Activated naive CD8-positive, alpha-beta T cell treated with anti-CD3 and anti-CD28 coated beads for 36 hours (primary cell): ENCODE measurements at places on chromosomes 12 and 14. TPM values are rescaled to one million over a fixed set of nuclear protein-coding genes. Genes with fewer than 3 reads are reported as not detected.
A peak's percentile ranks its signal among the peaks of the same experiment; 100 is the strongest.

- no peak for DNase-seq
- H3K4me3 ChIP-seq, result no peak overlapping the region
- peaks cover 6% of the 10 kb centered on the region for H3K4me1 ChIP-seq
- H3K27me3 ChIP-seq, result no peaks in the 10 kb centered on the region
Observed at GRCh38 chr12:111469401-111469800, 63.7 kb downstream of the SH2B3 start.

GRCh38 chr12:62643486-62643885, 176.9 kb downstream of the MON2 start:
- H3K4me1 ChIP-seq, result peaks cover 21% of the 10 kb centered on the region
- no peak overlapping the region for H3K4me3 ChIP-seq
- DNase-seq, result no peak

DNA sequence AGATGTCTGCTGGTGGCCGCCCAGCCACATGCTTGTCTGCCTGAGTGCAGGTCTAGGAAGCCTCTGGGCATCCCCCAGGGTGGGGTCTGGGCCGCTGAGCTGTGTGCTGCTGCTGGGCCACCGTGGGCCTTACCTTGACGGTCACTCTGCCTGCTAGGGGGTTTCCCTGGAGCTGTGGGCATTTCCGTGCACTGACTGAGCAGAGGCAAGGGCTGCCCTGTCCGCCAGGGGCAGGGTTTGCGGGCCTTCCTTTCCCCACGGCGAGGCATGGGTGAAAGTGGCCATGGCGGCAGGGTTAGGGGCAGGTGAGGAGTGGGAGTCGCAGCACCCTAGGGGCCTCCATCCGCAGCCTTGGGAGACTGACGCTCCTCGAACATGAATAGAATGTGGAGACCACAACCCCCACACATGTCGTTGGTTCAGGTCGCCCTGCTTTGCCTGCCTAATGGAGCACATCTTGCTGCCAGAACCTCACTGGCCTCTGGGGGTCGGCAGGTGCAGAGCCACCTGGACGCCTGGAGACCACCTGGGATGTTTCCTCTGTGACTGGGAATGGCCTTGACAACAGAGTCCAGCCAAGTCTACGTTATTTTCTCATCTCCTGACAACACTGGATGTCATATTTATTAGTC, 2.5 kb downstream of the ZBTB42 start:
- DNase-seq, result no peak
- H3K27me3 ChIP-seq, result peaks cover 6% of the 10 kb centered on the region
- H3K4me1 ChIP-seq, result peaks cover 12% of the 10 kb centered on the region
- H3K27ac ChIP-seq, result no peak overlapping the region

GRCh38 chr12:124323771-124324530, 29.1 kb downstream of the RFLNA start:
- no peak for DNase-seq
- H3K27ac ChIP-seq, result no peak overlapping the region
- H3K4me1 ChIP-seq, result no peaks in the 10 kb centered on the region

DNA sequence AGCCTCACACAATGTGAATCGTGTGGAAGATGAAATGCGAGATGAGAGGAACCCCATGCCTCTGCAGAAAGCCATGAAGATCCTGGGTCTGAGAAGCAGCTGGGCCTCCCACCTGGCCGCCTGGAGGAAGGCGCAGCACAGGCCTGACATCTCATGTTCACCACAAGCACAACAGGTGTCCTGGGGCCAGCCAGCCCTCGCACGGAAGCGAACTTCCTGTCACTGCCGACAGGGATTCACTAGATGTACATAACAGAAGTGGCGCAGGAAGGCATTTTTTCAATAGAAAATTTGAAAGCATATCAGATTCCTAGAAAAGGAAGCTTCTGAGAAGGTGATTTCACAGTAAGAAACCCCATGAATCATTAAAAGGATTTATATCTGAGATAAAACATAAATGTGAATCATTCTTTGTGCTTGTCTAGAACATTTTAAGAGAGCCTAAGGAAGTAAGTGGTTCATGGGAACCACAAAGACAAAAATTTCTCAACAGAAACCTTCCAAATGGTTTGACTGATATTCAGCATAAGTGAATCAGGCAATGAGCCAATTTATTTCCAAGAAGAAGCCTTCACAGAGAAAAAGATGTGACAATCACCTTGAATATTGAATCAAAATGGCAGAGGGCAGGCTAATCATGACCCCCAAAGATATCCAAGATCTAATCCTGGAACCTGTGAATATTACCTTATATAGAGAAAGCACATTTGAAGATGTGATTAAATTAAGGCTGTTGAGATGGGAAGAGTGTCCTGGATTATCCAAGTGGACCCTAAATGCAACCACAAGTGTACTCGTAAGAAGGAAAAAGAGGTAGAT, 311.9 kb downstream of the DUSP6 start:
- H3K4me3 ChIP-seq, result peak overlapping the region; percentile 6
- peaks cover 31% of the 10 kb centered on the region for H3K36me3 ChIP-seq
- H3K27ac ChIP-seq, result peak overlapping the region; percentile 99
- peaks cover 51% of the 10 kb centered on the region for H3K4me1 ChIP-seq
- H3K27me3 ChIP-seq, result peaks cover 5% of the 10 kb centered on the region
- DNase-seq, result peak; percentile 87

DNA sequence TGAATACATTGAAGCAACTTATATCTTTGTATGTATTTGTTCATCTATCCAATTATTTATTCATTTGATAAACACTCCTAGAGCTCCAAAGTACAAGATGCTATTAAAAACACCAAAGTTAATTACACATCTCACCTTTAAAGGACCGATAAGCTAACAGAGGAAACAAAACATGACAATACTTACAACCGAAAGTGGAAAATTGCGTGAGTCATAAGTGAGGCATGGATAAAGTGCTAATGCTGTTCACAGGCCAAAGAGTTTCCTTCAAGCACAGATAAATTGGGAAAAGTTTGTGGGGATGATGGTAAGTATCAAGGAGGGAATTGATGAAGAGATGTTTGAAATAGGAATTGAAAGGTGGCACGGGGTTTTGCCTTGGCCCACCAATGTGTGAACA, 172.8 kb upstream of the KITLG start:
- no peaks in the 10 kb centered on the region for H3K27me3 ChIP-seq
- no peaks in the 10 kb centered on the region for H3K4me1 ChIP-seq
- DNase-seq, result no peak
- H3K36me3 ChIP-seq, result no peaks in the 10 kb centered on the region

DNA sequence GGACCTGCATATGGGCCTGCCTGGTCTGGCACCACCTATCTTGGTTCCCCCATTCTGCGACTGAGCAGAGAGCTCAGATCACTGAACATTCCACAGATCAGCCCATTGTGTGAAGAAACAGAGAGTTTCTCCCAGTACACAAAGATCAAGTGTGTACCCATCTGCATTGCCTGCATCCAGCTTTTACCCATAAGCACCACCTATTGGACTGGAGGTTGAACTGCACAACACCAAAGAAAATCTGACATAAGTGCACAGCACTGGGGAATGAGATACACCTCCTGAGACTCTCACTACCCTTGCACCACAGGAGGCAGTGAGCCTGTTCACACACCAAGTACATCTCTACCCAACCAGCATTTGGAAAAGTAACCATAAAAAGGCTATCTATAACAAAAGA, 362.6 kb upstream of the CLEC14A start:
- H3K4me1 ChIP-seq, result no peaks in the 10 kb centered on the region
- DNase-seq, result no peak
- H3K4me3 ChIP-seq, result no peak overlapping the region
- H3K27me3 ChIP-seq, result no peaks in the 10 kb centered on the region
- no peak overlapping the region for H3K27ac ChIP-seq

GRCh38 chr14:59177262-59177661, 11.2 kb upstream of the DAAM1 start:
- H3K27ac ChIP-seq, result no peak overlapping the region
- H3K36me3 ChIP-seq, result no peaks in the 10 kb centered on the region
- peaks cover 13% of the 10 kb centered on the region for H3K27me3 ChIP-seq
- H3K4me1 ChIP-seq, result no peaks in the 10 kb centered on the region
- no peak overlapping the region for H3K4me3 ChIP-seq

DNA sequence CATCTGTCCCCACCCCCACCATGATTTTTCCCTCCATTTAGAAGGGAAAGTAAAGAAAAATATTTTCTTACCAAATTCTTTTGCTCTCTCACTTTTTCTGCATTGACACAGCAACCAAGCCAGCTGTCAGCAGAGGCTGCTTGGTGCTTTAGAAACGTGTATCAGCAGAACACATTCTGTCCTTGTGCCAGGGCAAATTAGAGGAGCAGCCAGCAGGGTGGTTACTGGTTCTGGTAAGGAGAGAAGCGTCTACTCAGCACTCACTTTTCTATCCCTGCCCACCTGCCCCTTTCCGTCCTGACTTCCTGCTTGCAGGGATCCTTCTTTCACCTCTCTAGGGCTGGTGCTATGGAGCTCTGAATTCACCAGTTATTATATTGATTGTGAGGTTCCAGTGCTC, 327.5 kb upstream of the PDE3A start:
- no peak overlapping the region for H3K27ac ChIP-seq
- DNase-seq, result no peak
- H3K36me3 ChIP-seq, result no peaks in the 10 kb centered on the region
- H3K27me3 ChIP-seq, result no peaks in the 10 kb centered on the region
- no peaks in the 10 kb centered on the region for H3K4me1 ChIP-seq

GRCh38 chr14:103634156-103634555, 5.1 kb downstream of the KLC1 start:
- H3K4me3 ChIP-seq, result no peak overlapping the region
- H3K27me3 ChIP-seq, result no peaks in the 10 kb centered on the region
- no peak for DNase-seq
- peaks cover 17% of the 10 kb centered on the region for H3K36me3 ChIP-seq

DNA sequence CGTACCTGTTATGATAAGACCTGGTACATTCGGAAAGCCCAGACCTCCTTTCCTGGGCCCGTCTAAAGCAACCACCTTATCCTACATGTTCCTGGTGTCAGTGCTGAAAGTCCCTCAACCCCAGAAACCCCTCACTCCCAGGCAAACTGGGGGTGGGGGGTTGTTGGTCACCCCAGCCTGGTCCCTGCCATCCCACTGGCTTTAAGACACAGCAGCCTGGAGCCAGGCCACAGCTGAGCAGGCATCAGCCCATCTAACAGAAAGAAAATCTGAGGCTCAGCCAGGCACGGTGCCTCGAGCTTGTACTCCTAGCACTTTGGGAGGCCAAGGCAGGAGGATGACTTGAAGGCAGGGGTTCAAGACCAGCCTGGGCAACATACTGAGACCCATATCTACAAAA, 4.5 kb downstream of the SELPLG start:
- peaks cover 38% of the 10 kb centered on the region for H3K36me3 ChIP-seq
- no peak for DNase-seq

DNA sequence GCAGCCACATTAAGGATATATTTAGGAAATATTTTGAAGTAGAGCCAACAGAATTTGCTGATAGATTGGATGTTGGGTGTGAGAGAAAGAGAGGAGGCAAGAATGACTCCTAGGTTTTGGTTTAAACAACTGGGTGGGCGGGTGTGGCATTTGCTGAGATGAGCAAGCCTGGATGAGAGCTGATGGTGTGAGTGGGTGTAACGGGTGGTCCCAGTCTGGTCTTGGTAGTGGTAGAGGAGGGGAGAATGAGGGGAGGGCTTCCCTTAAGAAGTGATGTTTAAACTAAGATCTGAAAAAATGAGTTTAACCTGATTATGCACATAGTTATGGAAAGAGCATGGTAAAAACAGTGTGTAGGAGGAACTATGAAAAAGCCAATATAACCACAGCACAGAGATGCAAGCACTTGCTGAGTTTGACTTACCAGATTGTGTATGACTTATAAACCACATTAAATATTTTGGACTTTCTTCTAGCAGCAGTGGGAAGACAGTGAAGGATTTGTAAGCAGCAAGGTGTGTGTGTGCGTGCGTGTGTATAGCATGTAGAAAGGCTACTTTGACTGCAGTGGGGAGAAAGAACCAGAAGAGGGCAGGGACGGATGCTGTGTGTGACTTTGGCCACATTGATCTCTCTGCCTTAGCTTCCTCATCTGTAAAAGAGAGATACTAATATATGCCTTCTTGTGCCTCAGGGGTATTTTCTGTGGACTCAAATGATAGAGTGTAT, 139.7 kb downstream of the PRIMA1 start:
- no peaks in the 10 kb centered on the region for H3K36me3 ChIP-seq
- no peak overlapping the region for H3K4me3 ChIP-seq
- peaks cover 41% of the 10 kb centered on the region for H3K27me3 ChIP-seq
- peak overlapping the region; percentile 44 for H3K27ac ChIP-seq

DNA sequence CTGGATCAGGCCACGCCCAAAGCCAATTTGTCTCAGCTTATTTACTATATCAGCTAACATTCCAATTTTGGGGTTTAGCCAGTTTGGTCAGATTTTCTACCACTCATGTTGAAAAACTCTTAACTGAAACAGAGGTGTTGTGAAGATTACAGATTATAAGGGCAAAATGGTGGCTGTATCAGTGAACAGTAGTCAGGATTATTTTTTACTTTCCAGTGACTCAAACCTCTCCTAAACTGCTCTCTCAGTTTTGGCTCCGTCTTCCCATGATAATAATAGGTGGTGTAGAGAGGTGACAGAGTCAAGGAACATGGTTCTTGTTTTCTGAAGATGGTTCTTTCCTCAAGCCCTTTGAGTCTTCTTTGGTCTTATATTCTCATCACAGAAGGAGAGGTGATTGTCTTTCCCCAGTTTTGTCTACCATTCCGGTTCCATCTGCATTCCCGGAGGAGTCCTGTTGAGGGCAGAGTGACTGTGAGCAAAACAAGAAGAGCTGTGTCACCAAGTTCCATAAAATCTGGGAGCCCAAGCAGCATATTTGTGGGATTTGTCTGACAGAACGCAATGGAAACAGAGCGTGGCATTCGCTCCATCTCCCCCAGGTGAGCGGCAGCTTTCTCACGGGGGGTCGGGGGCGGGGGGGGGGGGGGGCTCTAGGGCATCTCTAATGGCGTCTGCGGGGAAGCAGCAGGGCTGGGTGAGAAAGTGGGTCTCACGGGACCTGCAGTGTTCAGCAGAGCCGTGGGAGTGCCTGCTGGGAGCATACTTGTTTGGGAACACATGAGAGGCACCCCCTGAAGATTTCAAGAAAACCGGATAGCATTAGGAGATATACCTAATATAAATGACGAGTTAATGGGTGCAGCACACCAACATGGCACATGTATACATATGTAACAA, 59.1 kb downstream of the TBC1D30 start:
- H3K4me3 ChIP-seq, result no peak overlapping the region
- H3K4me1 ChIP-seq, result peaks cover 24% of the 10 kb centered on the region
- H3K36me3 ChIP-seq, result no peaks in the 10 kb centered on the region
- H3K27me3 ChIP-seq, result peaks cover 10% of the 10 kb centered on the region

- H3K4me3 ChIP-seq, result no peak overlapping the region
- H3K27ac ChIP-seq, result no peak overlapping the region
- H3K36me3 ChIP-seq, result no peaks in the 10 kb centered on the region
- no peaks in the 10 kb centered on the region for H3K4me1 ChIP-seq
Observed at GRCh38 chr12:39064708-39065107, 159.3 kb upstream of the CPNE8 start.

DNA sequence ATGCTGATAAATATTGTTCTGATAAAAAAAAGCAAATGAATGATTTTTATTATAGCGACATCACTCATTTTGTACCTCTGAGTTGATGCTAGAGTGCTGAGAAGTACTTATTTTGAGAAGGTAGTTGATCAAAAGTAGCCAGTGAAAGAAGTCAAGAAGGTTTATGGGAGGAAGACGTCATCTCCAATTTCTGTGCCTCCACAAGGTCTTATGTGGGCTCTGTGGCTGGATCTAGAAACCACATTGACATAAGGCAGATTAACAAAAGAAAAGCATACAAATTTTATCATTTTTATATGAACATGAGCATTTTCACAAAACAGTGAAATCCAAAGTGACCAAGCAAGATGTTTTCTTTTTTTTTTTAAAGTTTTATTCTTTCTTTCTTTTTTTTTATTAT, 289.5 kb upstream of the FAR2 start:
- H3K4me1 ChIP-seq, result no peaks in the 10 kb centered on the region
- DNase-seq, result no peak
- no peak overlapping the region for H3K27ac ChIP-seq

The CNTN1 gene
- total RNA-seq, result not detected

The PPP1R1A gene
- total RNA-seq, result not detected

The LGALS3 gene
- 3.1 TPM for total RNA-seq

The SMCO2 gene
- total RNA-seq, result not detected

The TAS2R10 gene
- not detected for total RNA-seq

The MLEC gene
- total RNA-seq, result 93.1 TPM

The PXN gene
- 37.1 TPM for total RNA-seq
